ENCODE measurements at places on chromosomes 6 and 20. TPM values are rescaled to one million over a fixed set of nuclear protein-coding genes. Genes with fewer than 3 reads are reported as not detected.

DNA sequence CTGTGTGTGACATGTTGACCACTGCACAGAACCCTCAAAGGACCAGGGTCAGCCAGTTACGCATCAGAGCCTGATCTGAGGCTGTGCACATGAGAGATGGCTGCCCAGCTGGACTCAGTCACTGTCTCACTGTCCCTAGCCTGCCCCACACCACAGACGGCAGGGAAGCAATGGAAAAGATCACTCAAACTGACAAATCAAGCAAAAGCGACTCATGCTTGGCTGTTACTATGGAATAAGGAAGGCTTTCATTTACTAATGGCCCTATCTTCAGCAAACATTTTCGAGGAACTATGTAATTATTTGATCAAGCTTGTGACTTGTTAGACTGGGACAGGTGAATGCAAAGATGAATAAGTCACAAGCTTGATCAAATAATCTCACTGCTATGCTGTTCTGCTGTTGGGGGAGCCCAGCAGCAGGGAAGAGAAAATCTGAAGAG, 137.0 kb downstream of the SLC23A2 start:
- peak; percentile 61 for DNase-seq
- H3K4me3 ChIP-seq = no peak overlapping the region
- peaks cover 22% of the 10 kb centered on the region for H3K4me1 ChIP-seq
- H3K36me3 ChIP-seq = peaks cover 14% of the 10 kb centered on the region

The RAET1G gene
- 1.5 TPM for total RNA-seq

GRCh38 chr20:44334306-44334705, 2.5 kb upstream of the R3HDML start:
- no peaks in the 10 kb centered on the region for H3K27me3 ChIP-seq
- no peaks in the 10 kb centered on the region for H3K36me3 ChIP-seq
- H3K27ac ChIP-seq = no peak overlapping the region
- no peak overlapping the region for H3K4me3 ChIP-seq
- H3K4me1 ChIP-seq = no peaks in the 10 kb centered on the region
- DNase-seq = no peak

DNA sequence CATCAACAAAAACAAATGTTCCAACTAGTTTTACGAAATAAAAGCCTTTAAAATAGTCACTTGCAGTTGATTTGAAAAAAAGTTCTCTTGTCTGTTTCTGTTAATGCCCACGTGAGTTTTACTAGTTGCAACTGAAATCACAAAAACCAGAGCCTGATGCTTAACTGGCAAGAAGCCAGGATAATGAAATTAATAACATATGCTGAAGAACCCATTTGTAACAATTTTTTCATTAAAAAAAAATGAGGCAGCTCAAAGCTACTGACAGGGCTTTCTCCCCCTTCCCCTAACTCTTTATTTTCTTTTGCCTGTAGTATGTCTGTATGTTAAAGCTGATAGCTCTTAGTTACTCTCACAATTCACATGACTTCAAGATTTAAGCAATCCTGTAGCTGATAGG, 132.7 kb upstream of the EYA4 start:
- no peaks in the 10 kb centered on the region for H3K27me3 ChIP-seq
- no peak for DNase-seq
- no peak overlapping the region for H3K27ac ChIP-seq
- no peak overlapping the region for H3K4me3 ChIP-seq

- H3K27ac ChIP-seq = no peak overlapping the region
- H3K4me1 ChIP-seq = peaks cover 17% of the 10 kb centered on the region
- H3K27me3 ChIP-seq = no peaks in the 10 kb centered on the region
- peak overlapping the region; percentile 64 for H3K4me3 ChIP-seq
- H3K36me3 ChIP-seq = no peaks in the 10 kb centered on the region
These were observed 14.0 kb downstream of the MUCL3 start for GRCh38 chr6:30954631-30955366.

The EPPIN gene
- not detected for total RNA-seq

- no peak for DNase-seq
- no peak overlapping the region for H3K27ac ChIP-seq
- H3K36me3 ChIP-seq = peaks cover 18% of the 10 kb centered on the region
- peaks cover 28% of the 10 kb centered on the region for H3K4me1 ChIP-seq
These were observed 5.4 kb downstream of the FBXO30 start for GRCh38 chr6:145809211-145809610.

DNA sequence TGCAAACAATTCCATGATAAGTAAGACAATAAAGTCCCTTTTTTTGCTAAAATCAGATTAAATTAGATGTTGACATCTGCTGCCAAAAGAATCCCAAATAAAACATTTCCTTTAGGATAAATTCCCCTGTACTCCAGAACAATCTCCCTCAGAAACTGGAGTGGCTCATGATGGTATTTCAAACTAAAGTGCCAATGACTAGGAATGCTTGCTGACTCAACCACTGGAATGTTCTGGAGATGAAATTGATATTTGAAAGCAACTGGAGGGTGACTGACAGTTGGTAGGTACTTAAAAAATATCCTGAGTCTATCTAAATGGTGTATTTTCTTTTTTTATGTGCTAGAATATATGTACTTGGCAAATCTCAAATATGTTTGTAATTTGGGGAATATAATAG, 350.1 kb upstream of the TSHZ2 start:
- no peaks in the 10 kb centered on the region for H3K36me3 ChIP-seq

DNA sequence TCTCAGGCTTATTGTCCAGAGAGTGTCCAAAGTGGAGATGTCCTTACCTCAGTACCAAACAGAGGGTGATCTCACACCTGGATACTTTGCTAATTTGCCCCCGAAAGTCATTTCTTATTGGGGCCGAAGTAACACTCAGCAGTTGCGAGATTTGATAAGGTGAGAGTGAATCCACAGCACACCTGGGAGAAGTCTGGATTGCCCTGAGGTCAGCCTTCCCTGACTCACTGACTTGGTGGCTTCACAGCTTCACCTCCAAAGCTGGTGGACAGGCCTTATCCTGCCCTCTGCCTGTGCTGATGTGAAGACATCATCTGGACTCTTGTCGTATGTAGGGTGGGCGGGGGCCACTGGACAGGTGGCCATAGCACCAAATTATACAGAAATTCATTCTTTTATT, 101.9 kb upstream of the ARMC2 start:
- no peaks in the 10 kb centered on the region for H3K27me3 ChIP-seq
- H3K27ac ChIP-seq = no peak overlapping the region
- H3K4me1 ChIP-seq = peaks cover 50% of the 10 kb centered on the region
- DNase-seq = no peak
- H3K4me3 ChIP-seq = no peak overlapping the region

DNA sequence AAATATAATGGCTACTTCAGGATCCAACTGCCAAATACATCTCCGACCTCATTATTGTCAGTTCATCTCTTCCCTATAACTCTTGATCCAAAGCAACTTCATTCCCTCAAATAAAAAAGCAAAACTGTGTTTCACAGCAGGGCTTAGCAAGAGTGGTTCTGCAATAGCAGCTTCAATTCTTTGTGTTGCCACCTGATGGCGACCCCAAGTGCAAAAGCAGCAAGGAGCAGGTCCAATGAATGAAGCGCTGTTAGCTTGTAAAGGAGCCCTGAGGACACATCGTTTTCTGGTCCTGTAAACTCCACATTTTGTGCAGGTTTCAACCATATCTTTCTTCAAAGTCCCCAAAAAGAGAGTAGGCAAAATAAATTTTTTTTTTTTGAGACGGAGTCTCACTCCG, 19.6 kb downstream of the RTN4IP1 start:
- H3K27me3 ChIP-seq = no peaks in the 10 kb centered on the region
- no peak overlapping the region for H3K27ac ChIP-seq
- DNase-seq = peak; percentile 44
- no peak overlapping the region for H3K4me3 ChIP-seq

- H3K4me3 ChIP-seq = no peak overlapping the region
- no peak for DNase-seq
- no peaks in the 10 kb centered on the region for H3K27me3 ChIP-seq
- H3K4me1 ChIP-seq = no peaks in the 10 kb centered on the region
- no peak overlapping the region for H3K27ac ChIP-seq
These were observed 13.2 kb downstream of the RNF146 start for GRCh38 chr6:127279815-127280214.

The VSTM2L gene
- total RNA-seq = 45.8 TPM

The HSPA1L gene
- 0.69 TPM for total RNA-seq

GRCh38 chr20:49765846-49766541, 46.6 kb upstream of the SLC9A8 start:
- H3K27me3 ChIP-seq = no peaks in the 10 kb centered on the region
- H3K27ac ChIP-seq = no peak overlapping the region
- no peak for DNase-seq
- no peak overlapping the region for H3K4me3 ChIP-seq
- peaks cover 16% of the 10 kb centered on the region for H3K4me1 ChIP-seq

The GDAP1L1 gene
- total RNA-seq = not detected

- no peak overlapping the region for H3K4me3 ChIP-seq
- H3K27ac ChIP-seq = no peak overlapping the region
- H3K27me3 ChIP-seq = no peaks in the 10 kb centered on the region
- H3K4me1 ChIP-seq = no peaks in the 10 kb centered on the region
- DNase-seq = no peak
- H3K36me3 ChIP-seq = no peaks in the 10 kb centered on the region
These were observed 19.8 kb downstream of the RFPL4B start for GRCh38 chr6:112366695-112367553.

DNA sequence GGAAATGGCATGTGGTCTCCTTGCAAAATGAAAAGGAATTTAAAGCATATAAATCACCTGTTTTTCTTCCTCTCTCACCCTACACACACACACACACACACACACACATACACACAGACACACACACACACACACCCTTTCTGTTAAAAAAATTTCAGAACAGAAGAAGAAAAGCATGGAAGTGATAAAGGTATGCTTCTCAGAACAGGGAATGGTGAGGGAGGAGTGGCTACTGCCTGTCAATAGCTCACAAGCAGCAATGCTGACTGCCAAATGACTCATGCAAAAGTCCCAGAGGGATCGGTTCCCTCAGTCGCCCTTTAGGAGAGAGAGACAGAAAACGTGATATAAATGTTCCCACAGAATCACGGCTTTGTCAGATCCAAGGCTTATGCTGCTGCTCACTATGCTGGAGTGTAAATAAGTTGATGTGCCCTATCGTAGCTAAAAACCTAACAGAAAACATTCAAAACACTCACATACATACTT, 102.6 kb downstream of the IBTK start:
- peak overlapping the region; percentile 45 for H3K4me3 ChIP-seq
- H3K36me3 ChIP-seq = no peaks in the 10 kb centered on the region
- peaks cover 22% of the 10 kb centered on the region for H3K4me1 ChIP-seq
- H3K27me3 ChIP-seq = no peaks in the 10 kb centered on the region
- DNase-seq = peak; percentile 86

DNA sequence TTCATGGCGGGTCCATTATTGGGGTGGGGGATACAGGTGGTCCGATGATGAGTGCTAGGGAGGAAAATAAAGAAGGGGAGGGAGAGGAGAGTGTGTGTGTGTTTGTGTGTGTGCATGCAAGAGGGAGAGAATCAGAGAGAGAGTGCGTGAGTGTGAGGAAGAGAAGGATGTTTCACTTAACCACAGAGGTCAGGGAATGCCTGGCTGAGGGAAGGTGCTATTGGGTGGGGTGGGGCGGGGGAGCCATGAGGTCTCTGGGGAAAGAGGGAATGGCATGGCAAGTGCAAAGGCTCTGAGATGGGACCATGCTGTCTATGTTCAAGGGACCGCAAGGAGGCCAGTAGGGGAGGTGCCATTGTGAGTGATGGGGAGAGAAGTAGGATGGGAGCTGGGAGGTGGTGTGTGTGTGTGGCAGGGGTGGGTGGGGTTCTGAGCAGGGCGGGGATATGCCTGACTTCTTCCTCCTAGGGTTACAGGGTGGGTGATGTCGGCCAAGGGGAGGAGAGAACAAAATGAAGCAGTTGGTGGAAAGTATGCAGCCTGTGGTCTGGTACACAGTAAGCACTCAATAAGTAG, 23.0 kb downstream of the CEBPB start:
- no peaks in the 10 kb centered on the region for H3K27me3 ChIP-seq
- no peak overlapping the region for H3K27ac ChIP-seq
- H3K36me3 ChIP-seq = no peaks in the 10 kb centered on the region
- no peak for DNase-seq

The ASIP gene
- total RNA-seq = not detected

The NHLRC1 gene
- total RNA-seq = 1.3 TPM

The DNAJC5 gene
- total RNA-seq = 80.1 TPM

GRCh38 chr6:28206928-28207509, 18.1 kb upstream of the ZSCAN9 start:
- no peak for DNase-seq
- H3K4me3 ChIP-seq = no peak overlapping the region

- no peaks in the 10 kb centered on the region for H3K27me3 ChIP-seq
- H3K27ac ChIP-seq = no peak overlapping the region
- no peak overlapping the region for H3K4me3 ChIP-seq
- DNase-seq = no peak
- H3K4me1 ChIP-seq = peaks cover 8% of the 10 kb centered on the region
These were observed 15.7 kb downstream of the BRD2 start for GRCh38 chr6:32983964-32984621.

The ADGRB3 gene
- 0.11 TPM for total RNA-seq

- H3K27me3 ChIP-seq = no peaks in the 10 kb centered on the region
- H3K4me3 ChIP-seq = peak within 1 kb of the TSS; percentile 76
- peaks cover 31% of the 10 kb centered on the region for H3K4me1 ChIP-seq
- peak; percentile 72 for DNase-seq
These were observed at the start of gene RNF182 for GRCh38 chr6:13924949-13925881. RNF182 (plus strand) TSS chr6:13924952; CDS start chr6:13977120, 52,168 bp downstream.

DNA sequence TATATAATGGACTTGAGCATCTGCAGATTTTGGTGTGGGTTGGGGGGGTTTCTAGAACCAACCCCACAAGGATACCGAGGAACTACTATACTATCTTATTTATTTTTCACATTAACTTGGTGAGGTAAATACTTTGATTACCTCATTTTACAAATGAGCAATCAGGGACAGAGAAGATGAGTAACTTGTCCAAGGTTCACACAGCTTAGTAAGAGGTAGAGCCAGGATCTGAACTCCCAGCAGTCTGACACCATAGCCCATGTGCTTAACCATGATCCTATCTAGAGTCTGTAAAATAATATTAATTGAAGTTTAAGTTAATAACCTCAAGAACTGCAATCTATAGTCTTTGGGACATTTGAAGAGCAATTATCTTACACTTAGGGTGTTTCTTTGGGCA, 28.6 kb downstream of the DHX35 start:
- no peak for DNase-seq
- H3K4me1 ChIP-seq = peaks cover 3% of the 10 kb centered on the region
- no peak overlapping the region for H3K27ac ChIP-seq
- no peak overlapping the region for H3K4me3 ChIP-seq
- H3K27me3 ChIP-seq = no peaks in the 10 kb centered on the region

DNA sequence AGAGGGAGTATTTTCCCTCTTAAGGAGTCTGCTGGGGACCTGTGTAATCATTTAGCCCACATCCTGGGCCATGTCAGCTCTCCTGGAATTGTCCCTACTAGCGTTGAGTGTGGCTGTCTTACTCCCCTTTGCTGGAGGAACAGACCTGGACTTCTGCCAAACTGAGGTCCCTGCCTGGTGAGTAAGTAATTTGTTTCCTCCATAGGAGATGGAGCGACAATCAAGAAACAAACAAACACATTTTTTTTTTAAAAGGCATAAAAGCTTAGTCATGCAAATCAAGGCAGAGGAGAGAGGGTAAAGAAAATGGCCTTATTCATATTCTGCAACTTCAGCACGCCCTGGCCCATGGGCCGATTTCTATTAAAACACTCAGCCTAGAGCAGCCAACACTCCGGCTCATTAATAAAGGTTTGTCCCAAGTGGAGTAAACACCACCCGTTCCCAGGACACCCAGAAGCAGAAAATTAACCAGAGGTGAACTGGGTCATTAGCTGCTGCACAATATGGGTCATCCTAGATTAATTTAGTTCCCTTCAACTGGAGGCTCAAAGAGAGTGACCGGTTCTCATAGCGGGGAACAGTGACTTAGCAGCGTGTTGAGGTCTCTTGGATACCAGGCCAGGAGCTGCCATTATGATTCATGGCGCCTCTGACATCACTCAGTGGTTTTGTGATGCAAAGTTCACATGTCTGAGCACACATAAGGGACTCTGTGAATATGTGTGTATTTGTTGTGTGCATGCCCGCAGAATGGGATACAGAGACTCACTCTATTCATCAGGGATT, 165.0 kb upstream of the SULF2 start:
- peak overlapping the region; percentile 93 for H3K27ac ChIP-seq
- peak; percentile 97 for DNase-seq
- H3K4me1 ChIP-seq = peaks cover 43% of the 10 kb centered on the region
- H3K36me3 ChIP-seq = no peaks in the 10 kb centered on the region
